PC-9 (cell line): ENCODE measurements at places on chromosomes 3 and 15.
A peak's percentile ranks its signal among the peaks of the same experiment; 100 is the strongest.

DNA sequence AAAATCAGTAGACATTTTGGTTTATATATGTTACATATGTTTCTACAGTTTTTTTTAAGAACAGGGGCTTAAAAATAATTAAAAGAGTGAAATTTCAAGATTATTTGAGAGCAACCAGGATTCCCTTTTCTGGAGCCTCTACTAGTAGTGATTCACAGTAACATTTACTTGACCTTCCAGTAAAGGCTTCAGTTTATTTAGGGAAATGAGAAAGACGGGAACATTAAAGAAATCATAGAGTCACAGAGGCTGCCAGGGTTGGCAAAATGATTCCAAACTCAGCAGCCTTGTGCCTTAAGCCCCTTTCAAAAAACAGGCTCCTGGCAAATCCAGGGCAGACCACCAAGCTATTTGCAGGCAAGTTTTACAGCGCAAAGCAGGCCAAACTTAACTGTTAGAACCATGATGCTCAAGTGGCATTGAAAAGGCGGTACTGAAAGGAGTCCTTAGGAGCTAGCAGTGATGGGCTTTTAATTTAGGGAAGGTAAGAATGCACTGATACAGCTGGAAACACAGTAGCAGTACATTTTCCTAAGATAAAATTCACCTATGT is 201.1 kb upstream of the ADAMTS9 start:
- no peaks in the 10 kb centered on the region for H3K4me1 ChIP-seq
- no peak overlapping the region for H3K4me3 ChIP-seq
- H3K27me3 ChIP-seq: no peaks in the 10 kb centered on the region
- no peak for DNase-seq

- no peak overlapping the region for H3K27ac ChIP-seq
- DNase-seq: no peak
- no peak overlapping the region for H3K4me3 ChIP-seq
- H3K4me1 ChIP-seq: no peaks in the 10 kb centered on the region
Observed at GRCh38 chr3:28973609-28974008, 307.3 kb upstream of the RBMS3 start.

DNA sequence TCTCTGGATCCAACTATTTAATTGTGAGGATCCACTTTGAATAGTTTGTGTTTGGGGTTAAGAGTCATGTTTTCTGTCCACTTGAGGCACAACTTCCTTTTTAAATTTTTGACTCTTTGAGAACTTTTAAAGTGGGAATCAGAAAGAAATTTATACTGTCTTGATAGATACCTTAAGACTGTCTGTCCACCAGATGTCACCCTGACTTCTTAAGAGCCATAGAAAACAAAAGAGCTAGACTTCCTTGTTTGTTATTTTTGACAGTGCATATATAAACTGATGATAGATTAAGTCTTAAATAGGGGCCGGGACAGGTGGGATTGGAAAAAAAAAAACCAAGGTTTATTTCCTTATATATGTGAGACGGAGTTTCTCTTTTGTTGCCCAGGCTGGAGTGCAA is 52.1 kb upstream of the WDR72 start:
- no peak overlapping the region for H3K27ac ChIP-seq
- no peaks in the 10 kb centered on the region for H3K4me1 ChIP-seq
- H3K36me3 ChIP-seq: no peaks in the 10 kb centered on the region

GRCh38 chr3:170967126-170967525 is 58.7 kb upstream of the EIF5A2 start:
- no peak for DNase-seq
- H3K27ac ChIP-seq: no peak overlapping the region
- H3K4me3 ChIP-seq: no peak overlapping the region
- peaks cover 5% of the 10 kb centered on the region for H3K4me1 ChIP-seq

- peaks cover 7% of the 10 kb centered on the region; the same call in 1 of the 2 replicates for H3K4me1 ChIP-seq
- no peak overlapping the region for H3K4me3 ChIP-seq
- H3K27me3 ChIP-seq: no peaks in the 10 kb centered on the region
- no peaks in the 10 kb centered on the region for H3K36me3 ChIP-seq
Observed at GRCh38 chr3:48402281-48402732, 27.6 kb downstream of the PLXNB1 start.

DNA sequence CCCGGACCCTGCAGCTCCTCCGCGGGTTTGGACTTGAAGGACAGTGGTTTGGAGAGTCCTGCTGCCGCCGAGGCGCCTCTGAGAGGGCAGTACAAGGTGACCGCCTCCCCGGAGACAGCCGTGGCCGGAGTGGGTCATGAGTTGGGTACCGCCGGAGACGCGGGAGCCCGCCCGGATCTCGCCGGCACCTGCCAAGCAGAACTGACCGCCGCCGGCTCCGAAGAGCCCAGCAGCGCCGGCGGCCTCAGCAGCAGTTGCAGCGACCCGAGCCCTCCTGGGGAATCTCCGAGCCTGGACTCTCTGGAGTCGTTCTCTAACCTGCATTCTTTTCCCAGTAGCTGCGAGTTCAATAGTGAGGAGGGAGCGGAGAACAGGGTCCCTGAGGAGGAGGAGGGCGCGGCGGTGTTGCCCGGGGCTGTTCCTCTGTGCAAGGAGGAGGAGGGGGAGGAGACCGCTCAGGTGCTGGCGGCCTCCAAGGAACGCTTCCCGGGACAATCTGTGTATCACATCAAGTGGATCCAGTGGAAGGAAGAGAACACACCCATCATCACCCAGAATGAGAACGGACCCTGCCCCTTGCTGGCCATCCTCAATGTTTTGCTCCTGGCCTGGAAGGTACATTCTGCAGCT is 634 bp downstream of the MINDY2 start:
- no peaks in the 10 kb centered on the region for H3K27me3 ChIP-seq
- H3K27ac ChIP-seq: peak overlapping the region; percentile 87
- peak; percentile 48 for DNase-seq
- H3K4me1 ChIP-seq: peaks cover 37% of the 10 kb centered on the region
- H3K36me3 ChIP-seq: no peaks in the 10 kb centered on the region

DNA sequence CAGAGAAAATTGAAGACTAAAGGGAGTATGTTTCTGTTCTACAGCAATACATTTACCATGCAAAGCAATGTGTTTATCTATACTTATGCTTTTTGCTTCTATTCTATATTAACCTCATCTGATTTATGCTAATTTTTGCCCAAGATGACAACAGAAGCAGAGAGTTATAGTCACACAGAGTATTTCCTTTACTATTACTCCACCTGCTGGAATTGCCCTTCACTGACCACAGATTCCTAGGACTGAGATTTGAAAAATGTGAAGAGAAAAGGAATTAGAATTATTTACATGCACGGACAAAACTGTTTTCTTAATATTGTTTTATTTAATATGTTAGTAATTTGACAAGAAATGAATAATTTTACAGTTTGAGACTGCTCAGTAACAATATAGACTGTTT is 745.6 kb downstream of the VGLL3 start:
- H3K4me3 ChIP-seq: no peak overlapping the region
- H3K27ac ChIP-seq: no peak overlapping the region
- no peaks in the 10 kb centered on the region for H3K36me3 ChIP-seq
- H3K4me1 ChIP-seq: no peaks in the 10 kb centered on the region

DNA sequence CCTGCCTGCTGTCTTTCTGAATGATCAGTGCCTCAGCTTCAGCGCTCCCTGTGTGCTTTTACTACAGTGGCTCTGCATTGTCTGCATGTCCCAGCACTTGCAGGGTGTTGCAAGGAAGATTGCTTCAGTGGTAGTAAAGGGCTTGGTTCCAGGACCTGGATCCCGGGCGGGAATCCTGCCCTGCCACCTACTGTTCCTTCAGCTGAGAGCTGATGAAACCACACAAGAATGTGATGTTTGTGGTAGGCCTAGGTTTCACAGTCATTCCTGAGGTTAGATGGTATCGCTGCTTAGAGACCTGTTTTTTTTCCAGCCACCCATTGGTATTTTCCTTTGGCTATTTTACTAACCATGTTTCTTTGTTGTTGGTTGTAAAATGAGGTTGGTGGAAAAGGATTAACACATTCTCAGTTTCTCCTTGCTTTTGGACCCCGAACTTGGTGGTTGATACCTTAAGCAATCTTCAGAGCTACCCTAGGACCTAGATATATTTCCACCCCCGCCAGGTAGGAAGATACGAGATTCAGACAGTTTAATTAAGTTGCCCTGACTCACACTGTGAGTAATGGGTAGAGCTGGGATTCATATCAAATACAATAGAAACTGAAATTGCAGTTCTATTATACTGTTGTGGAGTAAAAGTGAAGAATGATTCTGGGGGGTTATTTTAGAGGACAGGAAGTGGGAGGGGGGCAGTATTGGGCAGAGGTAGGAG is 11.4 kb downstream of the GPR87 start:
- H3K4me1 ChIP-seq: peaks cover 77% of the 10 kb centered on the region
- H3K27ac ChIP-seq: peak overlapping the region; percentile 96
- H3K36me3 ChIP-seq: no peaks in the 10 kb centered on the region
- peak; percentile 95 for DNase-seq

- H3K27ac ChIP-seq: no peak overlapping the region
- H3K27me3 ChIP-seq: peaks cover 22% of the 10 kb centered on the region; the same call in 1 of the 2 replicates
- no peak overlapping the region for H3K4me3 ChIP-seq
- no peaks in the 10 kb centered on the region for H3K4me1 ChIP-seq
- H3K36me3 ChIP-seq: no peaks in the 10 kb centered on the region
- DNase-seq: no peak
Observed at GRCh38 chr3:123008840-123009239, 18.7 kb downstream of the SEMA5B start.

GRCh38 chr3:23762214-23762613 is 43.5 kb upstream of the UBE2E1 start:
- no peaks in the 10 kb centered on the region for H3K27me3 ChIP-seq
- no peaks in the 10 kb centered on the region for H3K4me1 ChIP-seq
- H3K4me3 ChIP-seq: no peak overlapping the region
- H3K27ac ChIP-seq: no peak overlapping the region
- DNase-seq: no peak

GRCh38 chr3:21892104-21892503 is 141.1 kb upstream of the ZNF385D start:
- H3K4me1 ChIP-seq: no peaks in the 10 kb centered on the region
- H3K27me3 ChIP-seq: no peaks in the 10 kb centered on the region
- no peak overlapping the region for H3K4me3 ChIP-seq
- no peak overlapping the region for H3K27ac ChIP-seq
- DNase-seq: no peak
- no peaks in the 10 kb centered on the region for H3K36me3 ChIP-seq

DNA sequence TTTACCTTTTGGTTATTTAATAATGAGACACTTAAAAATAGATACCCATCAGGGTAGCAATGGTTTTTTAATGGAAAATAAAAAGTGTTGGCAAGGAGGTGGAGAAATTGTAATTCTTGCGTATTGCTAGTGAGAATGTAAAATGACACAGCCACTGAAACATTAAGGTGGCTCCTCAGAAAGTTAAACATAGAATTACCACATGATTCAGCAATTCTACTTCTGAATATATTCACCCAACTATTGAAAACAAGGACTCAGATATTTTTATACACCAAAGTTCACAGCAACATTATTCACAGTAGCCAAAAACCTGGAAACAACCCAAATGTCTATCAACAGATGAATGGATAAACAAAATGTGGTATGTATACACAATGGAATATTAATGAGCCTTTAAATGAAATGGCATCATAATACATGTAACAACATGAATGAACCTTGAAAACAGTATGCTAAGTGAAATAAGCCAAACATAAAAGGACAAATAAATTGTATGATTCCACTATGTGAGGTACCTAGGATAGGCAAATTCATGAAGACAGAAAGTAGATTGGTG is 163.5 kb downstream of the IMPG2 start:
- DNase-seq: no peak
- no peaks in the 10 kb centered on the region for H3K27me3 ChIP-seq
- no peaks in the 10 kb centered on the region for H3K36me3 ChIP-seq

- DNase-seq: peak; percentile 79
- H3K27me3 ChIP-seq: no peaks in the 10 kb centered on the region
- H3K36me3 ChIP-seq: no peaks in the 10 kb centered on the region
- H3K4me3 ChIP-seq: no peak overlapping the region
- H3K4me1 ChIP-seq: peaks cover 53% of the 10 kb centered on the region
Observed at GRCh38 chr3:45551214-45552010, 43.1 kb upstream of the LIMD1 start.

GRCh38 chr15:33234020-33234461 is 39.5 kb upstream of the FMN1 start:
- H3K36me3 ChIP-seq: no peaks in the 10 kb centered on the region
- no peak overlapping the region for H3K4me3 ChIP-seq
- peaks cover 13% of the 10 kb centered on the region for H3K4me1 ChIP-seq

DNA sequence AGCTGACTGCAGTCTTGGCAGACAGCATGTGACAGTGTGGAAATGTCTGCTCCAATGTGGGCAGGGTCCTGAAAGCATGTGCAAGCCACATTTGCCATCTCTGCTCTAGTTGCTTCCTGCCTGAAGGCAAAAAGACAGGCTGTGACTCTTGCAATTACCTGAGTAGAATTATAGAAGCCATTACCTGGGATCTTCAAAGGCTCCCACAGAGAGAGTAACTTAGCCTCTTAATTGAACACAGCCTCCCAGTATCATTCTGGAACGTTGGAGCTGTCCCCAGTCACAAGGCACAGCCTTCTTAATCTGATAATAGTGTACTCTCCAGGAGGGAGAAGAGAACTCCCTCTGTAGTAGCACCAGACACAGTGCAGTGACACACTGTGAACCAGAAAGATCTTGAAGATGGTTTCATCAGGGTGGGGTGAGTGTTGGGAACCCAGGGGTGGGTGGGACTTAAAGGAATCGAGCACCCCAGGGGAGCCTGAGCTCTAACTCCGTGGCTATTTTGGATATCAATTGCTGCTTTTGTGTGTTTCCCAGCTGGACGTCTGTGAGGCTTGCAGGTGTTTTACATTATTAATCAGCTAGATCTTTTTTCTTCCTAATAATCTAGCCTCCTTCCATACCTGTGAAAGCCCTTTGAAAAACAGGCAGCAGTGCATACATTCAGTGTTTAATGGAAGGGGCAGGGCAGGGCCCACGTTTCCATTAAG is 40.6 kb upstream of the GLCE start:
- H3K4me1 ChIP-seq: peaks cover 9% of the 10 kb centered on the region; the same call in 1 of the 2 replicates
- no peaks in the 10 kb centered on the region for H3K27me3 ChIP-seq
- H3K4me3 ChIP-seq: no peak overlapping the region
- no peaks in the 10 kb centered on the region for H3K36me3 ChIP-seq
- no peak overlapping the region for H3K27ac ChIP-seq
- no peak for DNase-seq

- DNase-seq: no peak
- H3K27me3 ChIP-seq: no peaks in the 10 kb centered on the region
- peaks cover 28% of the 10 kb centered on the region for H3K4me1 ChIP-seq
- no peaks in the 10 kb centered on the region for H3K36me3 ChIP-seq
- no peak overlapping the region for H3K4me3 ChIP-seq
Observed at GRCh38 chr3:66644549-66644948, 143.7 kb upstream of the LRIG1 start.
